ENCODE measurements at places on chromosomes 16 and 17.

- no peak for DNase-seq
Observed at GRCh38 chr17:54996441-54996840, 27.9 kb downstream of the STXBP4 start.

GRCh38 chr16:4214215-4214621, 27.7 kb downstream of the SRL start:
- DNase-seq, result no peak

GRCh38 chr17:44924107-44924544, 8.8 kb upstream of the GFAP start:
- no peak for DNase-seq

DNA sequence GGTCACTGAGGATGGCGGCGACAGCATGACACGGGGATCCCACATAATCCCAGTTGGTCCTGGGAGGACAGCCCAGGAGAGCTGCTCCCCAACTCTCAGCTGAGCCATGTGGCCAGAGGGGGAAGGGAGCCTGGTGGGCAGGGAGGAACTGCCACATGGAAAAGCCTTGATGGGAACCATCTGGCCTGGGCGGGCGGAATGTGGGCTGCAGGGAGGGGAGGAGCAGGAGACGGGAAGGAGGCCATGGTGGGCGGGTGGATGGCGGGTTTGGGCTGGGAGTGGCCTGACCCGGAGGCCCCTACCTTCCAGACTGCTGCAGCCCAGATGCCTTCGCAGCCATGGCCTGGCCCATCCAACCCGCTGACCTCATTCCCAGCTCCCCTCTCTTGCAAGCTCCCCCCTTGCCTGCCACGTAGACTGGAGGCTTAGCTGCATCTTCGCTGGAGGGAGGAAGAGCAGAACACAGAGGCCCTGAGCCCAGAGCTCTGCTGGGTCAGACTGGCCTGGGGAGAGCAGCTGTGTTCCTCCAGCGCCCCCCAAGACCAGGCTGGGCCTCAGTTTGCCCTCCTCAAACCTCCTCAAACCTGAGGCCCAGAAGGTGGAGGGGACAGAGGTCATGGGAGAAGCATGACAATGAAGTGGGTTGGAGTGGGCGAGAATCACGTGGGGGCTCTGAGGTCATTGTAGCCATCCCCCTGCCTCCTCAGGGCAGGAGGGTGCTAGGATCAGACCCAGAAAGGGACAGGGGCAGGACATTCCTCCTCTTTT, 8.2 kb upstream of the COL1A1 start:
- no peak for DNase-seq

- DNase-seq, result no peak
Observed at GRCh38 chr16:84041881-84042280, 714 bp downstream of the SLC38A8 start.

- DNase-seq, result no peak
Observed at GRCh38 chr16:86012221-86012620, 113.3 kb downstream of the IRF8 start.

DNA sequence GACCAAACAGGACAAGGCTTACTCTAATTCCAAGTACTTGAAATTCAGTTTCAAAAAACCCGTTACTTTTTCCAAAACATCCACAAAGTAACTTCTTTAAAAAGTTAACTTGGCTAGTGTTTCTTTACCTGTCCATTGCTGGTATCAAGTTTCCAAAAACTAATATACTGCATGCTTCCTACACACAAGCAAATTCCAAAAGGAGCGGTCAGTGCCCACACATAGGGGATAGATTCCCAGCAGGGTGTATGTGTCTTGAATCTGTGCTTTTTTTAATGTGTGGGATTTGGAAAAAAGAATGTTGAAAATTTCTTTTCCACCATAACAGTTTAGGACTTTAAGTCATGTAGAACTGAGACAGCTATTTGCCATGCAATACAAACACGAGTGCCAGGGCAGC, 367.8 kb upstream of the SOX9 start:
- DNase-seq, result no peak

DNA sequence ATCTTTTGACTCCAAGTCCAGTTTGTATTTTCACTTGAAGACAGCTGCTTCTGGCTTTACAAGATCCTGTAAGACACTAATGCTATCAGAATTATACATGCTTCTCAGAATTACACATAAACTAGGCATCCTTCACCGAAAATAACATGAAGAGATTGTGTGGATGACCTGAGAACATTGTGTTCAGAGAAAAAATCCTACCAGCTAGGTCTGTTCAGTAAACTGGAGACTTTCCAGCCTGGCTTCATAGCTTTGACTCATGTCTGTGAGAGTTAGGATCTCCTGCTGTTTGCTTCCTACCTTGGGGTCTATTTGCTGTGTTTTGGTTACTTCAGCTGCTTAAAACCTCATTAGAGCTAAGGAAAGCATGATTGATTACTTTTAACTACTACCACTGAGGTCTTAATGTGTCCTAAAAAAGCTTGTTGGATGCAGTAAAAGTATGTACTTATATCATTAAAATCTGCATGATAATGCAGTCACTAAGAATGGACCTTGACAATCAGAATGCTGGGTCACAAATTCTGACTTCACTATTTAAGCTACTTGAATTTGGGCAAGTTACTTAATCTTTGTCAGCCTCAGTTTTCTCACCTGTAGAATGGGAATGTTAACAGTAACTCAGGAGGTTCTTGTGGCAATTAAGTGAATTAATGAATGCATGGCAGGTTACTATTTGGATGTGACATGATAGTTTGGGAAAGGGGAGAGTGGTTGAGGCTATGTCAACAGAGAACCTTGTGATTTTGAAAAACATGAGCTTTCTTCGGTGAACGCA, 8.0 kb upstream of the MYH13 start:
- DNase-seq, result no peak

GRCh38 chr16:73059779-73060615, 12.1 kb upstream of the ZFHX3 start:
- DNase-seq, result no peak

DNA sequence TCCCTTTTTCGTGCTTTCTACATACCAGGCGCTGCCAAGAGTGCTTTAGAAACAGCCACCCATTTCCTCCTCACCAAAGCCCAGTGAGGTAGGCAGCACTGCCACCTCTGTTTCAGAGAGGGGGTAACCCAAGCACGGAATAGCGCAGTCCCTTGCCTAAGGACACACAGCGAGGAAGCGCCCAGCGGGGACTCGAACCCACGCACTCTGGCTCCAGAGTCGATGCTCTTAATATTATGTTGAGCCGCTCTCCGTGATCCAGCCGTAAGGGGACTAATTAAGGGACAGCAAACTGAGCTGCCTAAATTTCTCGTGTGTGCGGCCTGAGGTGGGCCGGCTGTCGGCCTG, 497 bp downstream of the CES1 start:
- no peak for DNase-seq

DNA sequence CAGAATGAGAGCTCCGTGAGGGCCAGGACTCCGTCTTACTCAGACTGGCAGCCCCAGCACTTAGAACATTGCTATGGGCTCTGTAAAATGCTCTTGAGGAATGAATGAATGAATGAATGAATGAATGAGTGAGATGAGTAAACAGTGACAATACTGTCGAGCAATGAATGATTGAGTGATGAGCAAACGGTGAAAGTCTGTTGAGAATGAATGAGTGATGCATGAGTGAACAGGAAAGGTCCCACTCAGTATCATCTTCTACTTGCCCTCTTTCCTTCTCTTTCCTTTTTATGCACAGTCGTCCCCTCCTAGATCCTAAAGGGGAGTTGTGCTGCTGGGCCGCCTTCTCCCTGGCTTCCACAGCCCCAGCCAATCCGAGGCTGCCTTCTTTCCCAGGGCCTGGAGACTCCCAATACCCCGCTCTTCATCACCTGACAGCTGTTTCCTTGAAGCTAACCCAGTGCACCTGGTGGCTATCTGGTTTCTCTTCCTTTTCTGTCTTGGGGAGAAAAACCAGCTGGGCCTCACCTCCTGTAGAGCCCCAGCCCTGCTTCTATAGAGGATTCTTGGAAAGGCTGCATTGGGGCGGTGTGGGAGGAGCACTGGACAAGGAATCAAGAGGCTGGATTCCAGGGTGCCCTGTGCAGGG, 32.7 kb upstream of the CACNG1 start:
- no peak for DNase-seq

DNA sequence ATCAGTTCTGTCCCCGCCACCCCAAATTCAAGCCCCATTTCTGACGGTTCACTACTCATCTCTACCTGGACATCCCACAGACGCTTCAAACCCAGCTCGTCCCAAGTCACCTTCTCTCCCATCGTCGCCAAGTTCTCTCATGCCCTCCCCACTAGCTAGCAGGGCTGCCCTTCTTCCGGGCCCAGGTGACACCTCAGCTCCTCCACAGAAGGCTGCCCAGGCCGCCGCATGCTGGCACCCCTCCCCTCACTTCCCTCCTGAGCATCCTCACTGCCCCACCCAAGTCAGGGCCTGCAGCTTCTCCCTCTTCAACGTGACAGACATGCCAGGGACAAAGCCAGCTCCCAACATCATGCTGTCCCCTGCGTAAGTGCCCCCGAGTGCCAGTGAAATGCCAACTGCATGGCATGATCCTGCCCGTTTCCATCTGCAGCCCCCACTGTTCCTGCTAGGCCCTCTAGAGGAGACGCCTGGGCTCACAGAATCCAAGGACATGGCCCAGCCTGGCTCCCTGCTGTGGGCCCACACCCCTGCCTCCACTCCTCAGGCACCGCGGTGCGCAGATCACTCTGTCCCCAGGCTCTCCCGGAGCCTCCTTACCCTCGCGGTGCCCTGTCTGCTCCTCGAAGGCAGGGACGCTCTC, 5.9 kb downstream of the CYB561 start:
- DNase-seq, result no peak

DNA sequence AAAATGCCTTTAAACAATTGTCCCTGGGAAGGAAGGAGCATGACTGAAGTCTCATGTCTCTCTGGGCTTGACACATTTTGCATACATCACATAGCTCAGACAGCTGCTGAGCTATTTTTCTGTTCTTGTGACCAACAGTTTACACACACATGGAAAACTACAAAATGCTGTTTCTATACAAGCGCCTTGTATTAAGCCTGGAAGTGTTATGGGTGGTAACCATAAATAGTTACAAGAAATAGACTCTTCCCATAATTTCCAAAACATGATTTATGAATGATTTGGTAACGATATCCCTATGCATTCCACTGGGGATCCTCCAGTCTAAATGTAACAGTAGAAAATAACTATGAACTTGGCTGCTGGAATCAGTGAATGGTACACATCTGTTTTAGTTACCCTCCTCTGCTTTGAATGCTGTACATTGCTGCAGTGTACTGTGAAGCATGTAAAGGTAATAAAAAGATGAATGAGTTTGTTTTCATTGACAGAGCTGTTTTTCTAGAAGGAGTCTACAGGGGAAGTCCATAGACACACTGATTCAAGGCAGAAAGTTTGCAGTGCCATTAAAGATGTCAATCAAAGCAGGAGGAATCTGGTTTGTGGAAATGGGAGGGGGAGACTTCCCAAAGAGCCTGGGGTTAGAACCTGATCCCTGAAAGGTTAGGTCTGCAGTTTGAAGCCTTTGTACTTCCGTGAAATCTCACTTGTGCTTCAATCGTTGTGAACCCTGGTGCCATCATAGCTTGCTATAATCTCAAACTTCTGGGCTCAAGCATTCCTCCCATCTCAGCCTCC, 5.0 kb downstream of the ACSF2 start:
- no peak for DNase-seq

DNA sequence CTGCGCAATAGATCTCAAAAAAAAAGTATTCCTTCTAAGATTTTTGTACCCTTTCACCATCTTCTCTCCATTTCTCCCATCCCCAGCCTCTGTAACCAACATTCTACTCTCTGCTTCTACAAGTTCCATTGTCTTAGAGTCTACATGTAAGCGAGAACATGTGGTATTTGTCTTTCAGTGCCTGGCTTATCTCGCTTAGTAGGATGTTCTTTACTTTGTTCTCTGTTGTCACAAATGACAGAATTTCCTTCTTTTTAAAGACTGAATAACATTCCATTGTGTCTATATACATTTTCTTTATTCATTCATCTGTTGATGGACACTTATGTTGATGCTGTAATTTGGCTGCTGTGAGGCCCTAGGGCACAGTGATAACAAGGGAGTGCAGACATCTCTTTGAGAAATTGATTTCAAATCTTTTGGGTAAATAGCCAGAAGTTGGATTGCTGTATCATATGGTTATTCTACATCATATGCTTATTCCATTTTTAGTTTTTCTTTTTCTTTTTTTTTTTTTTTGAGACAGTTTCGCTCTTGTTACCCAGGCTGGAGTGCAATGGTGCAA, 37.7 kb upstream of the MYH10 start:
- no peak for DNase-seq

GRCh38 chr16:85276721-85277120, 164.4 kb upstream of the CIBAR2 start:
- no peak for DNase-seq

GRCh38 chr16:52237823-52238222, 309.1 kb downstream of the TOX3 start:
- no peak for DNase-seq

DNA sequence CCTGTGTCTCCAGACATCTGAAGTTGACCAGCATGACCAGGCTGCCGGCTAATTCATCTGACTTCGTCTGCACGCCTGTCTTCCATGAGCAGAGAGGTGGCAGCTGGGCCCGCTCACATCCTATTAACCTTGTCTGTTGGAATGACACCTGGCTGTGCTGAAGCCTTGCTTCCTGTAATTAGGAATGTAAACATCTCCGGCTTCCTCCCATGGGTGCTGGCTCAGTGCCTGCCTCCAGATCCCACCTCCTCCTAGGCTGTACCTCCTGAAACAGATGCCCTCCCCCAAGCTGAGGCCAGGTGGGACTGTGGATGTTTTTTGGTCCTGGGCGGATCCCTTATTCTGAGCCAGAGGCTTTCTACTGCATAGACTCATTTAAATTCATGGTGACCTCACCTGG, 296.3 kb downstream of the HS3ST4 start:
- no peak for DNase-seq

- peak; percentile 45 for DNase-seq
Observed at GRCh38 chr16:66515596-66516508, 34.1 kb downstream of the TK2 start.

- DNase-seq, result peak; percentile 63
Observed at GRCh38 chr17:76772842-76773525, 35.1 kb downstream of the MFSD11 start.

DNA sequence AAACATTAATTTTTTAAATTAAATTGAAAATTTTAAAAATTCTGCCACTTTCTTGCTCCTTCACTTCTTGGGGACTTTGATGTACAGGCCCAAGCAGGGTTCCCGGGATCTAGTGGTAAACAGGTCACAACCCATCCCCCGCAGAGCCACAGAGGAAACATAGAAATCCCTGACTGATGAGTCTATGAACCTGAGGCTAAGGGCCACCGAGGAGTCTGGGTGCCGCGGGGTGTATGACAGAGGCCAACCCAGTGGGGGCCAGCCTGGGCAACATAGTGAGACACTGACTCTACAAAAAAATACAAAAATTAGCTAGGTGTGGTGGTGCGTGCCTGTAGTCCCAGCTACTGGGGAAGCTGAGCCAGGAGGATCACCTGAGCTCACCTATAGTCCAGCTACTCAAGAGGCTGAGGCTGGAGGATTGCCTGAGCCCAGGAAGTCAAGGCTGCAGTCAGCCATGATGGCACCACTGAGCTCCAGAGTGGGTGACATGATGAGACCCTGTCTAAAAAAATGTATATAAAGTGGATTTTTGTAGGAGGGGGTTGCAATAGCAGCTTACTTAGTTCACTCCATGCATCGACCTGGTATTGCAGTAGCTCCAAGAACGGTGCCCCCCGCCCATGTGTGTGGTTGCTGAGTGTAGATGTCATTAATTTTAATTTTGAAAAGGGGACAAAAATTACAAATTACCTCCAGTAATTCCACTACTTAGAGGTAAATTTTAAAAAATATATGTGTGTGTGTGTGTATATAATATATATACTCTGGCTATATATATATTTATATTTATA, 9.2 kb upstream of the FLYWCH1 start:
- DNase-seq, result no peak
